CD14-positive monocyte (primary cell): ENCODE measurements at places on chromosomes 1 and 21.
A peak's percentile ranks its signal among the peaks of the same experiment; 100 is the strongest.

DNA sequence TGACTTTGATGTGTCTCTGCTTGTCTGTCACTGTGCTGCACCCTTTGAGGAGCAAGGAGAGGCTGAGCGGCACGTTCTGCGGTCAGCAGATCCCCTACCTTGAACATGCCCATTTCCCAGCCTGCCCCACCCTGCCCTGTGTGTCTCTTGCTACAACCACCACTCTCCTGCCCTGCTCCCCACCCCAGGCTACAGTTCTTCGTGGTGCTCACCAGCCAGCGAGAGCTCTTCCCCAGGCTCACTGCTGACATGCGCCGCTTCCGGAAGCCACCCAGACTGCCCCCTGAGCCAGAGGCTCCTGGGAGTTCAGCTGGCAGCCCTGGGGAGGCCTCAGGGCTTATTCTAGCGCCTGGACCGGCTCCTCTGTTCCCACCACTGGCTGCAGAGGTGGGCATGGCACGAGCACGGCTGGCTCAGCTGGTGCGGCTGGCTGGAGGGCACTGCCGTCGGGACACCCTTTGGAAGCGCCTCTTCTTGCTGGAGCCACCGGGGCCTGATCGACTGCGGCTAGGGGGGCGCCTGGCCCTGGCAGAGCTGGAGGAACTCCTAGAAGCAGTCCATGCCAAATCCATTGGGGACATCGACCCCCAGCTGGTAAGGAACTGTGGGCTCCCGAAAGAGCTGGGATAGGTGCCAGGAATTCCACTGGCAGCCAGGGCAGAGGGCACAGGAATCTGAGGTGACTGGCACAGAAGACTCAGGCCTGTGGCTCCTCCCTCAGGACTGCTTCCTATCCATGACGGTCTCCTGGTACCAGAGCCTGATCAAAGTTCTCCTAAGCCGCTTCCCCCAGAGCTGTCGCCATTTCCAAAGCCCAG, 5.6 kb downstream of the HYI start:
- no peak for DNase-seq

DNA sequence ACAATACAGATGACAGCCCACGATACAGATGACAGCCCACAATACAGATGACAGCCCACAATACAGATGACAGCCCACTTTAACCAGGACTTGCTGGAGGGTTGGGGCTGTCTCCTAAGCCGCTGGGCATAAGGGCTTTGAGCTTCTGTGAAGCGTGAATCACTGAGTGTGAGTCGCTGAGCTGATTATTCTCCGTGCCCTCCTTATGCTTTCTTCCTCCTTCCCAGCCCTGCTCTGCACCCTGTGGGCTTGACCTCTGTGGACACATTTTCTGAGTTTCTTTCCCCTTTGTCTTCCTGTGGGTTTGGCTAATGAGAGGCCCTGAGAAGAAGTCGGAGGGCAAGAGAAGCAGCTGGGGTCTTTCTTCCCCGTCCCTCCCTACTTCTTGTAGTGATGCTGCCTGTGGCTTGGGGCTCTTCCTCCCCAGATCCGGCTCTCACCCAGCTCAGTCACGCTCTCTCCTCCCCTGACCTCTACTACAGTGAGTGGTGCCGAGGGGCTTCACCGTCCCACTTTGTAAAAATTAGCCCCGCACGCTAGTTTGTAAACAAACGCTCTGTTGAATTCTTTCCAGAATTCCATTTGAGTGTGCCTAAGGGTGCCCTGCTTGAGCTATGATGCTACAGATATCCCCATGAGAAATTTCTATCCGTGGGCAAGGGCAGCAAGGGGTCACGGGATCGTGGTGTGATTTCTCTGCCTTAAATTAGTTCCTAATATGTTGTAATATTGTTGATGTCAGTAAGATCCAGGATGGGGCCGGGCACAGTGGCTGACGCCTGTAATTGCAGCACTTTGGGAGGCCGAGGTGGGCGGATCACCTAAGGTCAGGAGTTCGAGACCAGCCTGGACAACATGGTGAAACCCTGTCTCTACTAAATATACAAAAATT, 46.4 kb upstream of the SOD1 start:
- DNase-seq, result peak; percentile 52

- DNase-seq, result no peak
Measured at GRCh38 chr1:94855307-94855700, 35.1 kb downstream of the SLC44A3 start.

DNA sequence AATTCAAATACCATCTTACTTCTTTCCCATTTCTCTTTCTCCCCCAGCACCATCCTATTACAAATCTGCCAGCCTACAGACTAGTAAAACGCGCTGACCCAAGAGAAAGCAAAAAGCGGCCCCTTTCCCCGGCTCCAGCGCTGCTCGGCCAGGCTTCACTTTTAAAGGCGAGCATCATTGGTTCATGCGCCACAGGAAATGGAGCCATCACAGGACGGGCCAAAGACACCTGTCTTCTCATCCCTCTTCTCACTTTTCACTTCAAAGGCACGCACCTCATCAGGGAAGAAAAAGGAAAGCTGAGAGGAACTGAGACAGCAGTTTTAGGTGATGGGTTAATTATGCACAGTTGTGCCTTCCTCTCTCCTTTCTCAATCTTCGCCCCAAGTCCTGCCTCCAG, 664.2 kb upstream of the USP24 start:
- DNase-seq, result no peak

GRCh38 chr1:118954301-118954905, 33.7 kb downstream of the TBX15 start:
- no peak for DNase-seq

DNA sequence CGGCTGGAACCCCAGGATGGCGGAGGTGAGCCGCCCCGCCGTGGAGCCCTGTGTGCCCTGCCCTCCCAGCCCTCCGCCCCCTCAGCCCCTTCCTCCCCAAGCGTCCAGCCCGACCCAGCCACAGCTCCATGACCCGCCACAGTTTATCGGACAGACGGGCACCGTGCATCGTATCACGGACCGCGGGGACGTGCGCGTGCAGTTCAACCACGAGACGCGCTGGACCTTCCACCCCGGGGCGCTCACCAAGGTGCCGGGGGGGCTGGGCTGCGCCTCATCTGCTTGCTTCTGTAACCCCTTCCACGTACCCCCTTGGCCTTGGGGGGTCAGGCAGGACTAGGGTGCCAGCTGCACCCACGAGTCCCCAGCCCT, 6.6 kb upstream of the MMP23B start:
- DNase-seq, result no peak

GRCh38 chr21:29064850-29065481, 8.5 kb downstream of the CCT8 start:
- peak; percentile 47 for DNase-seq

DNA sequence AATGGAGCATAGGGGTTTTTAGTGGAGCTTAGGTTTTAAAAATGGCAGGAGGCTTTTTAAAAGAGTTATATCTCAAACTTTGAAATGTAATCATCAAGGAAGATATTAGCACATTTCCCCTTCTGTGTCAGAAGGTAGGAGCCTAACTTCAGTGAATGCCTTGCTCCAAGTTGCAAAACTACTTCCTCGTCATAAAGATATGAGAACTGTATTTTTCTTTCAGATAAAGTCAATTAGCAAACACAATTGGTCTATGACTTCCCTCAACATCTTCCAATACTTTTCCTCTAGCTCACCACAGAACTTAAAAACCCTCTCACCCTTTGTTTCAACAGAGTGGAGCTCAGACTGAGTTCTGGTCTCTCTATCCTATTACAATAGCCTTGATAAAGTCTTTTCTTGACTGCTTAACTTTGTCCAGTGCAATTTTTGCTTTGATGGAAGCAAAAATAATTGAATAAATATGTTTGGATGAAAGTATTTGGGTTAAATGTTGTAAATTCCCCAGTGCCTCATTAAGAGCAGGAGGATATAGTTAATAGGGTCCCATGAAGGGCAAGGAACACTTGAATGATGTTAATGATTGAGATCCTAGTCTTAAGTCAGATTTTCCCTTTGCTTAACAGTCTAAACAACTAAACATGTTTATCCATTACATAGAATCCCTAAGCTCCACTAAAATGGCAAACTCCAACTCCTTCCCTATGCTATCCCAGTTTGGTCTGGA, 58.9 kb downstream of the TNFSF18 start:
- no peak for DNase-seq

- DNase-seq, result no peak
Measured at GRCh38 chr1:28039341-28039740, 49.1 kb downstream of the EYA3 start.

DNA sequence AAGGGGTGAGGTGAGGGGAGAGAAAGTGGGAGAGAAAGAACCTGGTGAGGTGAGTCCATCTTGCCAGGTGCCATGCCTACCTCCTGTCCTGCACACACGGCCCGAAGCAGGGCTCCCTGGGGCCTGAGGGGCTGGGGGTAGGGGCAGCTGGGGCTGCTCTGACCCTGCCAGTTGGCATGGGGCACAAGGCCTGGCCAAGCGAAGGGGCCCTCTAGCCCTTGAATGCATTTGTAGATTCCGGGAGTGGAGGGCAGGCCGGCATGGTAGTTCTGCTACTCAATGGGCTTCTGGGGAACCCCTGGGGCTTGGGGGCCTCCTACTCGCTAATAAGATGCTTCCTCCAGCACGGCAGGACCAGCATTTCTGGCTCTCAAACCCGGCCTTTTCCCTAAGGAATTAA, 3.6 kb upstream of the PRDM16 start:
- no peak for DNase-seq

- no peak for DNase-seq
Measured at GRCh38 chr1:209364716-209365115, 218.8 kb upstream of the CAMK1G start.

GRCh38 chr1:58768971-58769808, 14.7 kb downstream of the JUN start:
- DNase-seq, result peak; percentile 51

DNA sequence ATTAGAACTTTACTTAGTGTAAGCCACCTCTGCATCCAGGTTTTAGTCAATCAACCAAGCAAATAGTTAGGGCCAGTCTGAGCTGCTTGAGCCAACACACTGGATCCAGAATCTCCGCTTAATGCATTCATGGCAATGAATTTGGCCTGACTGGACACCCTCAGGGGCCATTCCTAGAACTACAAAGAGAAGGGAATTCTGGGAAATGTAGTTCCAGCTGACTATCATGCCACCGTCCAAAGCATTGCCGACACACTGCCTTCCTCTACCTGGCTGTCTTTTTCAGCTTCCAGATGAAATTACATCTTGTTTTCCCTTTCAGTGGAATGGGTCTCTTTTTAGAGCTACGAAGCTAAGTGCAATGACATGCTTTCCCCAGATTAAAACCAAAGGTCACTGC, 163.0 kb upstream of the IGSF21 start:
- no peak for DNase-seq

- DNase-seq, result no peak
Measured at GRCh38 chr1:230047114-230047865, 19.7 kb upstream of the GALNT2 start.

- DNase-seq, result no peak
Measured at GRCh38 chr1:71667216-71667615, 586.4 kb upstream of the ZRANB2 start.

- no peak for DNase-seq
Measured at GRCh38 chr1:87515781-87516180, 187.1 kb downstream of the LMO4 start.

DNA sequence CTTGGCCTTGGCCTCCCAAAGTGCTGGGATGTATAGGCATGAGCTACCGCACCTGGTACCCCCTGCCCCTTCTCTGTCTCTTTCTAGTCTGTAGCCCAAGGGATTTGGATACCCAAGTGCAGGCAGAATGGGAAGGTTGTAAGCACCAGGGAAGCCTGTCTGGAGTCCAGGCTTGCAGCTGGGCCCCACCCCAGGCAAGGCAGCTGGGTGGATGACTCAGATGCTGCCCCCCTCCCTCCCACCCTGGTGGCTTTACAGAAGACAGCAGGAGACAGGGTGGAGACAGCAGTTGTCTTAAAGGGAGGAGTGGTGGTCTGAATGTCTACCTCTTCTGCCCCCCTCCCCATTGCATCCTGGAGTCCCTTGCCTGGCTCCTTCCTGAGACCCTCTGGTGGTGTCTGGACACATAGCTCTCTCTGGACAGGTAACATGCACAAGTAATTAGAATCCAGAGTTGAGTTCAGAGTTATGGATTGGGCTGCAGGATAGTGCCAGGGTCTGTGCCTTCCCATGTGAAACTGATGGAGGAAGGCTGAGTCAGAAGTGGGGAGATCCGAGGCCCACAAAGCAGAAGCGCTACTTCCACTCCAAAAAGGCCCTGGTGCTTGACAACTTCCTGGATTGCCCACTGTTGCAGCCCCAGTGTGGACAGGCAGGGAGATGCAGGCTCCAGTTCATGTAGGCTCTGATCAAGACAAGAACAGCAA, 5.1 kb downstream of the LMNA start:
- peak; percentile 92 for DNase-seq

GRCh38 chr21:15667010-15667409, 62.8 kb upstream of the USP25 start:
- no peak for DNase-seq

DNA sequence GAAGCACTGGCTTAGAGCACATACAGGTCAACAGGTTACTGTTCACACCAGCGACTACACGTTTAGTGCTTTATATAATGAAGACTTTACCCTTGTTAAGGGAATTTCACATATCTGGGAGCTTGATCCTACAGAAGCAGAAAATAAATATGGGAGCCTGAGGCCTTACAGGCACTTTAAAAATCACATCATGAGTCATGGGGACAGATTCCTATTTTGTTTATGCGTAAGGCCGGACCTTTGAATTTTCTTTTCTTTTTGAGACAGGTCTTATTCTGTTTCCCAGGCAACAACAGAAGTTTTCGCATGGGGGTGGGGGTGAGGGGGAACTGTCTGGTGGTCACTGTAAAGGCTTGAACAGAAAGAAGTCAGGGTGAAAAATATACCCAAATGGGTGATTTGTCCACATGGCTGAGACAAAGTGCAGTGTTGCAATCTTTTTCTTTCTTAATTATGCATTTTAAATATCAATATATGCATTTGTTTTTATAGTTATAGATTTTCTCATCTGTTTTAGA, 276.7 kb downstream of the KCNH1 start:
- DNase-seq, result no peak

- DNase-seq, result no peak
Measured at GRCh38 chr1:23198373-23198772, 18.9 kb downstream of the HTR1D start.

GRCh38 chr1:34884961-34885360, 25.4 kb upstream of the SMIM12 start:
- DNase-seq, result no peak

DNA sequence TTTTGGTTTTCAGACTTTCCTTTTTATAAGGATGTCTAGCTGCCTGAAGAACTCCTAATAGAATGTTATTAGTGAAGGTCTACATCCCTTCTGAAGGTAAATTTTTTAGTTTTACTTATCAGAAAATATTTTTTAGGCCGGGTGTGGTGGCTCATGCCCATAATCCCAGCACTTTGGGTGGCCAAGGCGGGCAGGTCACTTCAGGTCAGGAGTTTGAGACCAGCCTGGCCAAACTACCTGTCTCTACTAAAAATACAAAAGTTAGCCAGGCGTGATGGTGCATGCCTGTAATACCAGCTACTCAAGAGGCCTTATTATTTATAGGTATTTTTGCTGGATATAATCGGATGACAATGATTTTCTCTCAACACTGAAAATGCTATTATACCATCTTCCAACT, 181.9 kb upstream of the KCNK2 start:
- DNase-seq, result no peak

GRCh38 chr1:229778794-229779193, 152.7 kb downstream of the URB2 start:
- no peak for DNase-seq

GRCh38 chr1:220906561-220907334, 27.5 kb downstream of the HLX start:
- no peak for DNase-seq

GRCh38 chr1:184163674-184164465, 112.3 kb downstream of the TSEN15 start:
- peak; percentile 33 for DNase-seq

GRCh38 chr1:224219011-224219611, 36.1 kb downstream of the DEGS1 start:
- DNase-seq, result no peak

GRCh38 chr1:87213135-87213515, 115.6 kb upstream of the LMO4 start:
- no peak for DNase-seq
